ENCODE measurements at places on chromosomes 6 and 20.
A peak's percentile ranks its signal among the peaks of the same experiment; 100 is the strongest.

DNA sequence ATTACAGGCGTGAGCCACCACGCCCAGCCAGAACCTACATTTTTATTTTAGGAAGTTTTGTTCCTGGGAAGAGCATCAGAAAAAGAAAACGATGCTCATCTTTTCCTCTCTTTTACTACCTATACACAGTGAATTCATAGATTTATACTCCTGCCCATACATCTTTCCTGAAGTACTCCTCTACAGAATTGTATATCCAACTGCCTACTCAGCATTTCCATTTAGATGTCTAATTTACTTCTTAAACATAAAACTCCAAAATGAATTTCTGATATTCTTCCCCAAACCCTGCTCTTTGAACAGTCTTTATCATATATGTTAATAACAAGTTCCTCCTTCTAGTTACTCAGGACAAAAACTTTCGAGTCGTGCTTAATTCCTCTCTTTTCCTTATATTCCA lies 39.8 kb upstream of the RSPO3 start:
- DNase-seq = no peak

DNA sequence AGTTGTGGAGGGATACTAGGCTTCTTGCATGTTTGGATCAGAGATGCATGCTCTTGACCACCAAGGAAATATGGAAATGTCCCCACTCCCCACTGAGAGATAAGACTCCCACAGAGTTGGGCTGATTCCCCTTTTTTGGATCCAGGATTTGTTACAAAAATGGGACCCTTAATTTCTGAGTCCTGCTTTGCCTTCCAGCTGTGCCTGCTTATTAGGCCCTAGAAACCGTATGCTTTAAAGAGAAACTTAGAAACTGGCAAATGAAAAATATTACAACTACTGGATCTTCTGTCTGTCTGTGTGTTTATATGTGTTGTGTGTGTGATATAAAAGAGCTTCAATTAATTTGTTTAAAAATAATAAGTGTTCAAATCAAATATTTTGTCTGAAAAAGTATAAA lies 817.6 kb upstream of the CITED2 start:
- DNase-seq = no peak

DNA sequence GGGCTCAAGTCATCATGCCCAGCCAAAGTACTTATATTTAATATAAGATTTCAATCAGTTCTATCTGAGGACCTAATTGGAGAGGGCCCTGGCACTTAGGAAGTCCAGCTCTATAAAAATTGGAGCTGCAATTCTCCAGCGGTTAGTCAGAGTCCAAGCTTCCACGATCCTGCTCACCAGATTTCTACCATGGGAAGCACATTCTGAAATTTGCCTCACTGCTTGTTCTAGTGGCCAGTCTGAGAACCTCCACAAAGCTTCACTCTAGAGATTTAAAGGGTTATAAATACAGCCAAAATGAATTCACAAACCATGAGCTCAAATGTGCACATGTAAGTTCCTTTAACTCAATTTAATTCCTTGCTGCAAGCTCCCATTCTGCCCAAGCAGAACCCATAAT lies 33.5 kb downstream of the PNLDC1 start:
- no peak for DNase-seq

DNA sequence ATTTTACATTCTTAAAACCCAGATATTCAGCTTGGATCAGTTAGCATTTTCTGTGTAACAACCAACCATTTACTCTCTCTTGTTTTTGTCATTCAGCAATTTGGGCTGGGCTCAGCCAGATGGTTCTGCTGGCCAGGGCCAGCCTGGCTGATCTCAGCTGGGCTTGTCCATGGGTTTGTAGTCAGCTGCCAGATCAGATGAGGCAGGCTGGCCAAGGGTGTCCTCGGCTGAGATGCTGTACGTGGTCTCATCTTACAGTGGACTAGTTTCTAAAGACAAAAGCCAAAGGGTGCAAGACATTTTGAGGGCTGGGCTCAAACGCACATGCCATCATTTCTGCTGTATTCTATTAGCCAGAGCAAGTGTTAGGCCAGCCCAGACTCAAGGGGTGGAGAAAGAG lies 16.0 kb upstream of the FAM210B start:
- no peak for DNase-seq

DNA sequence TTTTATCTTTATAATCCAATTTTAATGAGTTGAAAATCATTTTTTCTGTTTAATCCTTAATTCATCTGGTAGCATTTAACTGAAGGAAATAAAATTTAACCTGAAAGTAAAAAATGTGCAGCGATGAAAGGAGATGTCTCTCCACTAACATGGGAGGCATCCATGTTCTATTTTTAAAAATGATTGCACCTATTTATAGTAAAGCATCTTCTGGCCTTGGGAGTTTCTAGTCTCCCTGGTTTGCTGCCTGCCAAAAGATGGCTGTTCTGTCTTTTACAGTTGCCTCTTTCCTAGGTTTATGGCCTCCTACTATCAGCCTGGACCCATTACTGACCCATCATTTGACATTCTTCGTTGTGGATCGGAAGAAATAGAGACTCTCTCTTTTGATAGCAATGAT lies 143.0 kb downstream of the B3GAT2 start:
- DNase-seq = no peak

- DNase-seq = no peak
Measured at GRCh38 chr6:159378411-159379328, 209.5 kb downstream of the FNDC1 start.

DNA sequence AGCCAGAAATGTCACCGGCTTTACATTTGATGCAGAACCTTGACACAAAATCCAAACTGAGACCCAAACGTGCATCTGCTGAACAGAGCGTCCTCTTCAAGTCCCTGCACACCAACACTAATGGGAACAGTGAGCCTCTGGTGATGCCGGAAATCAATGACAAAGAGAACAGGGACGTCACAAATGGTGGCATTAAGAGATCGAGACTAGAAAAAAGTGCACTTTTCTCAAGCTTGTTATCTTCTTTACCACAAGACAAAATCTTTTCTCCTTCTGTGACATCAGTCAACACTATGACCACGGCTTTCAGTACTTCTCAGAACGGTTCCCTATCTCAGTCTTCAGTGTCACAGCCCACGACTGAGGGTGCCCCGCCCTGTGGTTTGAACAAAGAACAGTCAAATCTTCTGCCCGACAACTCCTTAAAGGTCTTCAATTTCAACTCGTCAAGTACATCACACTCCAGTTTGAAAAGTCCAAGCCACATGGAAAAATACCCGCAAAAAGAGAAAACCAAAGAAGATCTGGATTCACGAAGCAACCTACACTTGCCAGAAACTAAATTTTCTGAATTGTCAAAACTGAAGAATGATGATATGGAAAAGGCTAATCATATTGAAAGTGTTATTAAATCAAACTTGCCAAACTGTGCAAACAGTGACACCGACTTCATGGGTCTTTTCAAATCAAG lies 108.4 kb downstream of the RTN4IP1 start:
- DNase-seq = no peak

GRCh38 chr6:31971993-31972708 lies at the start of gene DXO:
DXO (minus strand) TSS chr6:31972138; CDS start chr6:31971675, 463 bp downstream.
- DNase-seq = peak; percentile 97

DNA sequence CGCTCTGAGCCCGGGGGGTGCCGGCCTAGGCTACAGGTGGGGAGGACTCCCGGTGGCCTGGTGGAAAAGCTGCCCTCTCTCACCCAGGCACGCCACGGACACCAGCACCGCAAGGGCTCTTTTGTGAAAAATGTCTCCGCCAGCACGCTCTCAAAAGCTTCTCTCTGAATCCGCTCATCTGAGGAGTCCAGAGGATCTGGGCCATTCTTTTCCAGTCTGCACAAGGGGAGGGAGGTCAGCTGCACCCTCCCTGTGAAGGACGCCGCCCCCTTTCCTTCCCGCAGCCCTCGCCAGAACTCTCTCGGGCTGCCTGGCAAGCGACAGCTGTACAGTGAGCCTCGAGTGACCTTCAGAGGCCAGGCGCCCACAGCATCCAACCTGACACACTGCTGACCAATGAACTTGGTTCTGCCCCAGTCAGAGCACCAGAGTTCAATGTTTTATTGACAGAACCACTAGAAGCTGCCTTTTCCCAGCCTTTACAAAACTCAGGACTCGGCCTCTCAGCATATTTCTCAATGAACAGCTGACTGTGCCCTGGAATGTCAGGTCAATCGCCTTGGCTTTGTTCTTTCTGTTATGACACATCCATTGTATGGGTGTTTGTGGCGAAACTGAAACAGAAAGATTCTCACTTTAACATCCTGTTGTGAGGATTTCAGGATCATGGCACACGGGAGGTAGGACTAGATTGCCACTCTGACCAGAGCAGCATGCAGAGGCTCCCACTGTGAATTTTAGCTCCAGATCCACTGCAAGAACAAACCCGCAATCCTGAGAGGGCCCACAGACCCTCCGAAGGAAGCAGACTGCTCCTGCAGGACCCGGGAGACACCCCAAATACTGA lies 26.7 kb downstream of the SERPINB9 start:
- peak; percentile 83 for DNase-seq

DNA sequence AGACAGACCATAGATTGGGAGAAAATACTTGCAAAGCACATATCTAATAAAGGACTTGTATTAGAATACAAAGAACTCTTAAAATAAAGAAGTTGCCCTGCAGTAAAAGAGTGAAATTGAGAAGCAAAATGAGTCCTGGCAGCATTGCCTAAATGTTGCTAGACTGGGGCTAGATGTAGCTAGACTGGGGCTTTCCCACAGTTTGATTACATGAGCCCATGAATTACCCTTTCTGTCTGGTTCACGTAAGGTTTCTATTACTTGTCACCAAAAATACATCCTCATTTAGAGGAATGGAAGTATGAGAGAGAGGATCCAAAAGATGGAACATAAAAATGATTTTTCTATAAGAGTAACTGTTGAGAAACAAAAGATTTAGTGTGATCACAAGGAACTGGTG lies 57.6 kb upstream of the CCDC28A start:
- no peak for DNase-seq

DNA sequence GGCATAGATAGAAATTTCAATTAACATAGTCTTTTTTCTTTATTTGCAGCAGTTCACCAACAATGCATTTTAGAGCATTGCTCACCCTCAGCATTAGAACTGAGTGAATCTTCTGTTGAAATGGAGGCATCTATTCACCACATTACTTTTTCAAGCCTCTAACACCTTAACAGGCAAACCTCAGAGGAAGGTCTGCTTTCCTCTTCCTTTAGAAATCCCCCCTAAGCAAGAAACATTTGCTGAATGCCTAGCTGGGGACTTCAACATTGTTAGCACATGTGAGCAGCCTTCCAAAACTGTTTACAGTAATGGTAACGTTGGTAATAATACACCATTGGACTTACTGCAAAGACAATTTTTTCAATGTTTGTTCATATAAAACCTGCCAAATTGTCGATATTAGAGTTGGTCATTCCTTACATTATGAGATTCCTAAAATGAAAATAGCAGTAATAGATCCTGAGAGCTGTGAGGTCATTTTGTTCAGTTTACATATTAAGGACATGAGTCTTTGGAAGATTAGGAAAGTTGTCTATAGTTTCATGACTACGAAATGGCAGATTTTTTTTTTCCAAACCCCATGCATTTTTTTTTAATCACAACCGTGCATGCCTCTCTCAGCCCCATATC lies 20.6 kb upstream of the AKIRIN2 start:
- DNase-seq = no peak

DNA sequence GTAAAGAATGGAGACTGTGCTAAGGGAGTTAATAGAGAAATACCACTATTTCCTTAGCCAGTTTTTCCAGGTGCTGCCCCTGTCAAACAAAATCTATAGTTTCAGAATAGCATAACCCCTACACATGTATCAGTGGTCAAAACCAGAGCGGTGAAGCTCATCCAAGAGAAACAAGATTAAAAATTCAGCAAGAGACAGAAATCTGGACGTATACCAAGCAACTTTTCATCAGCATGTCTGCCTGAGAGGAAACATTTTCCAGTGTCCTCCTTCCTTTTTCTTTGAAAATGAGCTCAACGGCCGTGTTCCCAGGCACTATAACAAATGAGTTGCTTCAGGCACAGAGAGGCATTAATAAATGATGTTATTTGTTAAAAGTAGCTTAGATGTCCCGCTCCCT lies 416.5 kb downstream of the BCKDHB start:
- DNase-seq = no peak

DNA sequence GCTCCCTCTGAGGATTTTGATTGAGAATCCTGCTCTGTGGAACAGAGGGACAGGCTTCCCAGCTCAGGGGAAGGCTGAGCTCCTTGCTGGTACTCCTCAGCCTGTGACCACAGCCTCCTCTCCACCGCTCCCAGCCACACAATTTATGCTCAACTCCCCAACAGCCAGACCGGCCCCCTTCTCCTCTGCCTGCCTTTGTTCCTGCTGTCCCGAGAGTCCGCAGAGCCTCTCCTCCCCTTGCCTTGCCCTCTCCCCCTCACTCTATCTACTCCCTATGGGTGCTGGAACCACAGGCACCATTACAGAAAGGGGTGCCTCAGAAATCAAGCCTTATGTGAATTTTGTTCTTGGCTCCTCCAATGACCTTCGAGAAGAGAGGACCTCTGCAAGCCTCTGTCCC lies 15.9 kb downstream of the MAP1LC3A start:
- DNase-seq = no peak

DNA sequence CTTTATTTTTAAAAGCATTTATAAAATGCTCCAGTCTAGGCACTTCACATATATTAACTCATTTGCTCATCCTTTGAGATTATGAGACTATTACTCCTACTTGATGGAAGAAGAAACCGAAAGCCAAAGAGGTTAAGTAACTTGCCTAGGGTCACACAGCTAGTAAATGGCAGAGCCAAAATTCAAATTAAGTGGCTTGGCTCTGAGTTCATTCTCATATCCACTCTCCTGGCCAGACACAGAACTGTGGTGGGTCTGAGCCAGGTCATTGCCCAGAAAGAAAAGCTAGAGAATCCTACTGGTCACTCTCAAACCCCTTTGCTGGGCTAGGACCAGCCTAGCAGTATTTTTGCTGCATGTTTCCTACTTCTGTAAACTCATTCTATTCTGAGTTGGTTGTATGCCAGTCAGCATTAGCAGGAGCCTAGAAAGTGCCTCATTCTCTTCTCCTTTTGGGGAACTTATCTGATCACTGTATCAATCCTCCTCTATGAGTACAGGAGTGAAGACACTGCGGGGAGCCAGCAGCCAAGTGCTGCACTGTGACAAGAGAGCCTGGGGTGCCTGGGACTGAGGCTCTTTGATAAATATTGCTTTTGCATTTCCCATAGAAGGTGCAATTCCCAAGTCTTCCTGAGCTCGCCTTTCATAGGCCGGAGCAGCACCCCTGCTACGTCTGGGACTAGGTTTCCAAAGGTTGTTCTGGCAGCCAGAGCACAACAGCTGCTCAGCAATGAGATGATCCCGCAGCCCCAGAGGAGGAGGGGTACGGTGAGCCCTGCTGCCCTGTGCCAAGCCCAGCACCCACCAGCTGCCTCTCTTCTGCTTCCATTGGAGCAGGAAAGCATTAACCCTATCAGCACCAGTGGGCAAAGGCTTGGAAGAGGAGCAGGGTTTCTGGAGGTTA lies 728.3 kb downstream of the MAFB start:
- no peak for DNase-seq

GRCh38 chr6:6525933-6526332 lies 62.6 kb upstream of the LY86 start:
- DNase-seq = no peak

GRCh38 chr20:53343448-53343847 lies 250.2 kb downstream of the ZNF217 start:
- no peak for DNase-seq

- DNase-seq = no peak
Measured at GRCh38 chr6:157443066-157443800, 62.2 kb downstream of the ZDHHC14 start.

Measured in HuH-7 (cell line).